ENCODE measurements at places on chromosomes 11 and 22. TPM values are rescaled to one million over a fixed set of nuclear protein-coding genes. Genes with fewer than 3 reads are reported as not detected.

KRTAP5-9 gene
- total RNA-seq: 0.53 TPM

OR2D2 gene
- total RNA-seq: not detected

INSC gene
- total RNA-seq: not detected

DNA sequence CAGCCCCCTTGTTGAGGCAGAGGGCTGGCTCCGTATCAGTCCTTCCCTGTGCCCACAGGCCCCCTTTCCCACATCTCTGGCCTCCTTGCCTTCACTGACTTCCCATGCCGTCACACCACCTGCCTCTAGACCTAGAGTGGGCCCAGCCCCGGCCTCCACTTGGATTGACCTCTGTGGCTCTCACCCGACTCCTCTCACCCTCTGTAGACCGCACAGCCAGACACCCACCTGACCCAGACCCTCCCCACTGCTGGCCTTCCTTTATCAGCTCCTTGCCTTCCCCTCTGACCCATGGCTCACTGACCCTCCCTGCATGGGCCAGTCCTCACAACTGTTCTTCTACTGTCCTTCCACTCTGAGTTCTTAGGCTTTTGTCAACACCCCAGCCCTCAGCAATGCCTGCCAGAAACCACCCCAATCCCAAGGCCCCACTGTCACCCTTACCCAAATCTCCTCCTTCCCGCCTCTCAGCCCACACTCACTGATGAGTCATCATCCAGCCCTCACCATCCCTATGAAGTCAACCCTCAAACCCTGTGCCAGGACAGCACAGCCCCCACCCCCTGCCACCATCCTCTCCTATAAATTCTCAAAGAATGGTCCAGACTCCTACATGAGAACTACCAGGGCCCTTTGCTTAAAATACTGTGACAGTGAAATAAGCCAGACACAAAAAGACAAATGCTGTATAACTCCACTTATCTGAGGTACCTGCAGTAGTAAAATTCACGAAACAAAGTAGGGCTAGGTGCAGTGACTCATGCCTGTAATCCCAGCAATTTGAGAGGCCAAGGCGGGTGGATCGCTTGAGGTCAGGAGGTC, 53.4 kb downstream of the SCGB1A1 start:
- DNase-seq: no peak

DNA sequence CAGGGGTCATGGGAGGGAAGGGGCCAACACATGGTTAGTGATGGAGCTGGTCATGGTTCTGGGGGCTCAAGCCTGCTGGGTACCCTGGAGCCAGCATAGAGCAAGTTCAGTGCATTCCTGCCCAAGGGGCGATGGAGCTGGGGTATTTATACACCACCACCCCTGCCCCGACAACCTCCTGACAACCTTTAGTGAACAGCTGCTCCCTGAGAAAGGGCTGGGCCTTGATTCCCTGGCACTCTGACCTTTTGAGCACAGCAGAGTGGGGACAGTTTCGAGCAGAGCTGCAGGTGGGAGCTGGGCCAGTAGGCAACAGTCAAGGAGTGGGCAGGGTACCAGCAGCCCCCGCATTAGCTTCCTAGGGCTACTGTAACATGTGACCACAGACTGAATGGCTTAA, 6.0 kb downstream of the PARVG start:
- no peak for DNase-seq

GRCh38 chr11:733072-733471, 14.2 kb upstream of the TALDO1 start:
- DNase-seq: no peak

DNA sequence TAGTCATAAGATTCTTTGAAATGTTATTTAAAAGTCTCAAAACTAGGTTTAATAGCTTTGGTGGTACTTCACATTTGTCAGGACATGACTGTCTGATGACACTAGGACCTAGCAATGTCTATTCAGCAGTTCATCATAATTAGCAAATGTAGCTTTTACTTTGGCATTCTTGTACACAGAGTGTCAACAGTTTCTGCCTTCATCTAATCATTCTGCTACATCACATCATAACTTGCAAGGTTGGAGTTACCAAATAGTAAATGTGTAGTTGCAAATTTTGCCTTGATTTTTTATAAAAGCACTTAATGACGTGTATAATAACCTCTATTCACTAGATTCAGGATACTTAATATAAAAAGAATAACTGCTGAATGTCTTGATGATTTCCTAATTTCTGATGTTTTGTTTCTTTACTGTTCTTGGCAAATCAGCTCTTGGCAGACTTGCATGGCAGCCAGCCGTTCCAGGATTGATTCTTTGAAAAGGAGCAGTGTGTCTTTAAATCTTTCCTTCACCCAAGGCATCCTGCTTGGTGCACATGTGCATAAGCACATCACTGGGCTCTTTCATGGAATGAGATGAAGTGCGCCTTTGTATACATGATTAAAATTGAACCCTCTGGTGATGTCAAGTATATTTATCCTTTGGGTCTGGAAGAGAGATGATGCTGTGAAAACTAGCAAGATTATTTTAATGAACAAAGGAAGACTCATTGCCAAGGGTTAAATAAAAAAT, 12.2 kb downstream of the FBXO7 start:
- DNase-seq: no peak

DNA sequence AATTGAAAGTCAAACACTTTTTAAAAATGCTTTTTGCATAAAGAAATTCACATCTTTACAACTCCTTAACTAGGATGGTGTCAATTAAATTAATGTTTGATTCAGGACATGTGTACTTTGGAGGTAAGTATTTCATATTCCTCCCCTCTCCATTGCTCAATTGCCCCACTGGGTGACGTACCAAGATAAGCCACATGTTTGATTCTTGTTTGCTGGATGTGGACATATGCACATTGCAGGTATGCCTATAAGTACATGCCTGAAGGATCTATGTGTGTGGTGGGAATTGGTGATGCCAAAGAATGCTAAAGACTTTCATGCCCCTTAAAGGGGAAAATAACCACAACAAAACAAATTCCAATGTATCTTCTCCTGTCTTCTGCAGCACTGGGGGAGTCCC, 5.8 kb downstream of the CD44 start:
- no peak for DNase-seq

- DNase-seq: no peak
These were observed 1117.3 kb downstream of the BRD1 start for GRCh38 chr22:48710410-48710809.

DNA sequence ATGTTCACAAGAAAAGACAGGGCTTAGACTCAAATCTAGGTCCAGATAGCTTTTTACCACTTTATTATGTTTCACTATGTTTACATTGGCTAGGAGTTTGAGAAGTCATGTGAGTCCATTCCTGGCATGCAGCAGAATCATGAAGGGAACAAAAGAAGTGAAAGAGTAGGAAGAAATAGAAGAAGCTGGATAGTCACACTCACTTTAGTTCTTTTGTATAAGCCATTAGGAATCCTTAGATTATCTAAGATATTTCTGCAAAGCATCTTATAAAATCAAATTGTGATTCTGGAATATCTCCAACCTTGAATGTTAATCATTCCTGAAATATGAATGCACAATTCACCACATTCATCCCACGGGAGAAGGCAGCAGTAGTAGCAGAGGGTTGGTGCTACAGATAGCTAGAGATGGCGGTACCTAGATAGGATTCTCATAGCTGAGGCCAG, 31.9 kb downstream of the MAML2 start:
- no peak for DNase-seq

DNA sequence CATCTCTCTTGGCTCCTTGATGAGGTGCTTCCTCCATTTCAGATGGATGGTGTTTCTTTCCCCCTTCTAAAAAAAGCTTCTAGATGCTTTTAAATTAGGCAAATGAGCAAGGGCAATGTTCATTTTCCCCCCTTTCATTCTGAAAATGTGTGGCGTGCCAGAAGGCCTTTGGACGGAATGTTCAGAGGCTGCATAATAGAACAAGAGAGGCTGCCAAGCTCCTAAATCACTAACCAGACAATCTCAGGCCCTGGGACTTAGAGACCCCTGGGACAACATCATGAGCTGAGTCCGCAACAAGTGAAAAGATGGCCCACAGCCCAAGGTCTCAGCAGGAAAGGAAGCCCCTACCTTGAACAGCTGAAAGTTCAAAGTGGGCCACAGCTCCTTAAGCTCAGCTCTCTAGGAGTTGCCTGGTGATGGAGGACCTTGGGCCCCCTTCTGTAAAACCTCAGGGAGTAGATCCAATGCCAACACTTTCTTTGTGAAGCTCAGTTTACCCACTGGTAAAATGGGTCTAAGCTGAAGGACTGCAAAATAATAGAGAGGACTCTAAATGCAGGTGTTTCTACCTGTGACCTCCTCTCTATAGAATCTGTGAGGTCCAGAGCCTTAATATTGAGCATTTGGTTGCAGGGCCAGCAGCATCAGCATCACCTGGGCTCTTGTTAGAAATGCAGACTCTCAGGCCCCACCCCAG, 144.0 kb downstream of the FBXO7 start:
- DNase-seq: no peak

Measured in activated B cell treated with CpG ODN at 0.5 μM for 24 hours (primary cell).